ENCODE measurements at places on chromosomes 11 and 22. TPM values are rescaled to one million over a fixed set of nuclear protein-coding genes. Genes with fewer than 3 reads are reported as not detected.

The SLC37A4 gene
- 27.1 TPM for total RNA-seq

- H3K4me1 ChIP-seq, result peaks cover 9% of the 10 kb centered on the region
- H3K4me3 ChIP-seq, result no peak overlapping the region
- DNase-seq, result no peak
- no peak overlapping the region for H3K27ac ChIP-seq
- no peaks in the 10 kb centered on the region for H3K36me3 ChIP-seq
Observed at GRCh38 chr11:63623513-63624140, 9.4 kb upstream of the PLAAT3 start.

The ENTHD1 gene
- total RNA-seq, result not detected

- H3K36me3 ChIP-seq, result no peaks in the 10 kb centered on the region
- no peaks in the 10 kb centered on the region for H3K27me3 ChIP-seq
- no peak overlapping the region for H3K27ac ChIP-seq
- DNase-seq, result no peak
- no peak overlapping the region for H3K4me3 ChIP-seq
- H3K4me1 ChIP-seq, result no peaks in the 10 kb centered on the region
Observed at GRCh38 chr11:64482588-64482987, 108.4 kb upstream of the SLC22A12 start.

DNA sequence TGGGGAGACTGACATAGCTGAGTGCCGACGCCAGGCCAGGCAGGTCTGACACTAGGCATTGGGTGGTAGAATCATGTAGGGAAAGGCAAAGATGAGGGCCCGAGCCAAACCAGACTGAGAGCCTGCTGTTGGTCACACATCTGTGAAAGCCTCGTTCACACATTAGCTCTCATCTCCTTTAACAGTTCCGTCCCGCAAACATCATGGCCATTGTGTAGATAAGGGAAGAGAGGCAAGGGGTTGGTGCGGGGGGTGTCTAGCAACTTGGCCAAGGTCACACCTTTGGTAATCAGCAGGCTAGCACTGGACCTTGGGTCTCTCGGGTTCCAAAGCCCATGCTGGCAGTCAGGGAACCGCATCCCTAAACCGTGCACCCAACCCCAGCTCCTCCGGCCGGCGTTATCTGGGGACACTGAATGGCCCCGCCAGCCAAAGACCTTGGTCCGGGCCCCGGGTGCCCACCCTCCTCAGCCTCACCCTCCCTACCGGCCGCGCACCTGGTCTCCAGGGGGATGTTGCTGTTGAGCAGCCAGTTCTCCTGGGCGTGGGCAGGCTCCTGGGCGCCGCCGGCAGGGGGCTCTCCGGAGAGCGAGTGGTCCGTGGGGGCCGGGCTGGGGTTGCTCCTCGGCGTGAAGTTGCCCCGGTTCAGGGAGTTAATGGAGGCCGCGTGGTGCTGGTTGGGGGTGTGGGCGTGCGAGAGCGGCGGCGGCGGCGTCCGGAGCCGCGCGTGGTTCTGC, 328.3 kb upstream of the NARS2 start:
- H3K4me1 ChIP-seq, result no peaks in the 10 kb centered on the region
- no peaks in the 10 kb centered on the region for H3K36me3 ChIP-seq
- H3K27ac ChIP-seq, result no peak overlapping the region

The TSPAN18 gene
- total RNA-seq, result 2.7 TPM

DNA sequence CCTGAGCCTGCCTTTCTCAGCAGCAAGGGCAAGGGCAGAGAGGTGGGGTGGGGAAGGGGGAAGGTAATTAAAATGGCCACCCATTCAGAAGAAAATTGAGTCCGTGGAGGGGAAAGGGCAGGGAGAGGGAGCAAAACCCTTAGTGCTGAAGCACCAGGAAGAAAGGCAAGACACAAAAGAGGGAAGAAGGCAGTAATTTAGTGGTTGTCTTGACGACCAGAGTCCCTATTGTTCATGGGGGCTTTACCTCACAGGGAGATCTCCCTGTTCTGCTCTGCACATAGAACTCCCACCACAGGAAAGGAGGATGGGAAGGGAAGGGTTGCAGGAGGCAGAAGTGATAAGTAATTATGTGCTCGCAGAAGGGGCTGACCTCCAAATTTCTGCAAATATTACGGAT, 23.4 kb downstream of the SNX19 start:
- H3K27me3 ChIP-seq, result no peaks in the 10 kb centered on the region
- H3K4me1 ChIP-seq, result peaks cover 9% of the 10 kb centered on the region
- H3K36me3 ChIP-seq, result no peaks in the 10 kb centered on the region
- H3K27ac ChIP-seq, result no peak overlapping the region
- DNase-seq, result no peak

All from pancreas (tissue), 10 donors.